ENCODE measurements at places on chromosomes 12 and 14.

DNA sequence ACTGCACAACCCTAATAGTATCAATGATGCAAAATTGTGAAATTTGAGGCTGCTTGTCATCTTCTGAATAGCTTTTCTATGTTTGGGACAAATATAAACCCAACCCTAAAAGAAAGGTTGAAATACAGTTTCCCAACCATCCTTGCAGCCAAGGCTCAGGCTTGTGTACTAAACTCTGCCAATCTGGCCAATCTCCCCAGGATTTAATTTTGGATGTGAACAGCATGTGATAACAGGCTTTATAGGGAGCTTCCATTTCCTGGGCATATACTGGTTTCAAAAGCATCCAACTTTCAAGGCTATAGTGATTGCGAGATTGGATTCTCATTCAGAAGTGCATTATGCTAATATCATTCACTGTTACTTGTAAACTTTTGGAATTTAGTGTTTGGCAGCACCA, 55.7 kb upstream of the MUCL1 start:
- no peak for DNase-seq

GRCh38 chr14:44756554-44756953, 205.2 kb downstream of the KLHL28 start:
- DNase-seq = no peak

GRCh38 chr12:87467936-87468335, 561.3 kb downstream of the C12orf50 start:
- no peak for DNase-seq

- DNase-seq = no peak
These were observed 526 bp downstream of the MLXIP start for GRCh38 chr12:122079033-122079531.

DNA sequence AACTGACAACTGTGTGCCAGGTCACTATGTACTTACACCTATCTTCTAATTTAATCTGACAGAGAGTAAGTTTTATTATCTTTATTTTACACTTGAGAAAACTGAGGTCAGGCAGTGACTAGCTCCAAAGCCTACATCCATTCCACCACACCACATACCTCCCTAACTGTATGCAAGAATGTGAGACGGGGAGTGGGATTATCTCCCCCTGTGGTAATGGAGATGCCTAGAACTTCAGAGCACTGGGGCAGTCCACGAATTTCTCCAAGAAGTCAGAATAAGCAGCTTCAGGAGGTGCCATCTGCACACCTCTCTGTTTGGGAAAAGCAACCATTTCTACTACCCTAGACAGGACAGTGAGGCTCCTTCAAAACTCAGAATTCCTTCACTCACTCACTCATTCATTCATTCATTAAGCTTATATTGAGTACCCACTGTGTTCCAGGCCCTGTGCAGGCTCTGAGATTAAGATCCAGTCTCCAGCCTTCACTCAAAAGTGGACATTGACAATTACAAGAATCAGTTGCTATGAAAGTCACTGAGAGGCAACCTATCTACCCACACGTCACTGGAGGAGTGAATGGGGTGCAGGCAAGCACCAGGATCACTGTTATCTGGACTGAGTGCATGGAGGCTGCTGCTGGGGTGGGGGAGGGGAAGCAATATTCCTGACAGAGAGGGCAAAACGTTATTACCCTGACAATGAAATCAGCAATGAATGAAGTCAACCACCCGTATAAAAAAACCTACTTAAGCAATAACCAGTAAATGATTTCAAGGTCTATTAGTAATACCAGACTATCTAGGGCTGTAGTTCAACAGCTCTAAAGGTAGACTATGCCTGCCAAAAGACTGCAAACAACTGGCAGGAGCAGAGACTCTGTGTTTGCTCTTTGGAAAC, 18.0 kb downstream of the SLC7A7 start:
- DNase-seq = no peak

DNA sequence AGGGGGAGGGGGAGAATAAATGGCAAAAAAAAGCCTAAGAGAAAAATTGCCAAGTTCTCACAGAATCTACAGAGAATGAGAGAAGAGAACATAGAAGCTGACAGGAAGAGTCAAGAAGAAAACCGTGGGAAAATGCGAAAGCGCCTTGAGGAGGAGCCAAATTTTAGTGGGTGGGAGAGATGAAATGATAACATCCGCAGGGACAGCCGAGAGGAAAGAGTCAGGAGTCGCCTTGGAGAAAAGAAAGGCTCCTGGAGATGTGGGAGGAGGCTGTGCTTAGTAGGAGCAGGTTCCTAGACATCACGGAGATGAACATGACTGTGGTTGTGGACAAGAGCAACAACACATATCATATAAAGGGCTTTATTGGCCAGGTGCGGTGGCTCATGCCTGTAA, 49.4 kb downstream of the PHLDA1 start:
- no peak for DNase-seq

DNA sequence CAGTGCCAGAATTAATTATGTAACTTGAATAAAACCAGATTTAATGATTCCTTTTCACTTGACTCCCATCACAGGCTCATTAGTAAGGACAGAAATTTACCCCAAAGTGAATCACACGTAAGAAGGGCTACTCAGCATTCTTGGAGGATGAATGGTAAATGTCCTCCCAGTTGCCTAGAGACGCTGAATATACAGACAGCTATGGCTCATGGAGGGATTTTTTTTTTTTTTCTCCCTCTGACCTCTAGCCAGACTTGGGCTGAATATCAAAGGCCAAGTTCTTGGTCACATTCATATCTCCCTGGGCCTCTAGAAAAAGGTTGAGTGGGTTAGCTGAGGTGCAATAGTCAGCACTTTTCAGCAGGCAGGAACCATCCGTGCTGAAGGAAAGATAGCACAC, 77.5 kb downstream of the PHLDA1 start:
- DNase-seq = no peak

DNA sequence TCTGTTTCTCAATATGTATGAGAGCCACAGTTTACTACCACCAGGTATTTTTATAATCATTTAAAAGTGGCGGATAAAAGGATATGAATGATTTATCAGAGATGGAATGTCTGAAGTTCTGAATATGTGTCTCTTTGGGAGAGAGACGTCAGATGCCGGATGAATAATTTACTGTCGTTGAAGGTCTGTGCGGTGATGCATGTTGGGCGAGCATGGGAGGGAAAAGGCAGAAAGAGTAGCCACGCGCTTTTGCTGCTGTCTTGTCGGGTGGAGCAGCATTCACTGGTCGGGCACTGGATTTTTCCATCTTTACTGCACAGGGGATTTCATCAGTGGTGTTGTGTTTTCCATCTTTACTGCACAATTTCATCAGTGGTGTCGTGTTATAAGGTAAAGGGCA, 65.6 kb downstream of the SYNE2 start:
- no peak for DNase-seq

DNA sequence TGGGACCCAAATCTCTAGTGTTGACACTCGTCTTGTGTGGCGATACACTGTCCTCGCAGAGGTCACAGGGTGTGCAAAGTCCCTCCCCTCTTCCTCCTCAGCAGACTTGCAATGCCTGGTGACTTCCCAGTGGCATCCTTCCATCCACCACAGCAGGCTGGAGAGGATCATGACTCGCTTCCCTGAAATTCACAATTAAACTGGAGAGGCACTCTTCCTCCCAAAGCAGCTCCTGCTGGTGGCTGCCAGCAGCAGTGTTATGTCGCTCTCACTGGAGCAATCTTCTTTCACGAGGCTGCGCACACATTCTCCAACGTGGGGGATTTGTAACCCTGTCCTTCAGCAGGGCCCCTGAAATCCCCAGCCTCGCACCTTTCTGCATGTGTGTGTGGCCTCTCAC, 145.2 kb upstream of the TMCC3 start:
- DNase-seq = no peak

DNA sequence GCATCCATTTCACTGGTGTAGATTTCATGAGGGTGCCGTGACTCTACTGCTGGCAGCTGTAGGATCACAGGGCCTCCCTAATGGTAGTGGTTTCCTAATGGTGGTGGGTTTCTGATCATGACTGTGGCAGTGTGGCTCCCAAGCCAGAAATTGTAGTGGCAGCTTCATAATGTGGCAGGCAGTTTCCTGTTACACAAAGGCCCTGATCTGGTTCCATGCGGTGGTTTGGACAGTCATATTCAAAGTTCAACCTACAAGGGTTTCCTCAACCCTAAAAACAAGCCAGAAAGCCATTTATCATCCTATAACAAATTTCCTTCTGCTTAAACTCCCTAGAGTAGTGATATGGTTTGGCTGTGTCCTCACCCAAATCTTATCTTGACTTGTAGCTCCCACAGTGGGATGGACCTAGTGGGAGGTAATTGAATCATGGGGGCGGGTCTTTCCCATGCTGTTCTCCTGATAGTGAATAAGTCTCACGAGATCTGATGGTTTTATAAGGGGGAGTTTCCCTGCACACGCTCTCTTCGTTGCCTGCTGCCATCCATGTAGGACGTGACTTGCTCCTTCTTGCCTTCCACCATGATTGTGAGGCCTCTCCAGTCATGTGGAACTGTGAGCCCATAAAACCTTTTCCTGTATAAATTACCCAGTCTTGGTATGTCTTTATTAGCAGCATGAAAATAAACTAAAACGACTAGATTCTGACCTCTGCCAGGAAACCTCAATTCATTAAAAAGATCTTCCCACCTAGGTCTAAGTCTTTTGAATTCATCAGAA, 257.1 kb downstream of the EFCAB11 start:
- no peak for DNase-seq

DNA sequence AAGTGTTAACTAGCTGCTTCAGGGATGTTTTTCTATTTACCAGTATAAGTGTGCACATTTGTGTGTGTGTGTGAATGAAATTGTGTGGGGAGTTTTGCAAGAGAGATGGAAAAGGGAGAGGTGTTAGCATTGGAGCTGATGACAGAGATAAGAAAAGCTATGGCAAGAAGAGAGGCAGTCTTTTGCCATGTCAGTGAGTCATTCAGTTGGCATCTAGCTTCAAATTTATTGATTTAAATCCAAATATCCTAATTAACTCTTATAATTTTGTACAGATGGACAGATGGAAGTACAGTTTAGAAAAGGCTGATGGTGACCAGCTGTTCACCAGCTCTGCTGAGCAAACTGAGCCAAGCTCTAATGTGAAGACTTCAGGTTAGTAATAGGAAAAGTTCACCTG, 3.3 kb upstream of the BHLHE41 start:
- DNase-seq = no peak

DNA sequence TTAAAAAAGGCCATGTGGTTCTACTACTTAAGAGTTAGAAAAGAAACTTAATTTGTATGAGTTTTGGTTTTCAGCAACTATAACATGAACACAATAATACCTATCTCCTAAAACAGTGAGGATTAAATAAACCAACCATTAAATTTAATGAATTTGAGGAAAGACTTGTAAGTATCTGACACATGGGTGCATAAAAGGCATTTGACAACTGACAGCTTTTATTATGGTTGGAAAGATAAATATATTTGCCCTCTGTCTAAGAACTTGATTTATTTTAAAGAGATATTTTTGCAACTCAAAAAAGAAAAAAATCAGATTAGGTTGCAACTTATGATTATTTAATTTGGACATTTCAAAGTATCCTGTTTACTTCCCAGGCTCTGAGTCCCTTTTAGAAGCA, 217.9 kb upstream of the EEA1 start:
- no peak for DNase-seq

DNA sequence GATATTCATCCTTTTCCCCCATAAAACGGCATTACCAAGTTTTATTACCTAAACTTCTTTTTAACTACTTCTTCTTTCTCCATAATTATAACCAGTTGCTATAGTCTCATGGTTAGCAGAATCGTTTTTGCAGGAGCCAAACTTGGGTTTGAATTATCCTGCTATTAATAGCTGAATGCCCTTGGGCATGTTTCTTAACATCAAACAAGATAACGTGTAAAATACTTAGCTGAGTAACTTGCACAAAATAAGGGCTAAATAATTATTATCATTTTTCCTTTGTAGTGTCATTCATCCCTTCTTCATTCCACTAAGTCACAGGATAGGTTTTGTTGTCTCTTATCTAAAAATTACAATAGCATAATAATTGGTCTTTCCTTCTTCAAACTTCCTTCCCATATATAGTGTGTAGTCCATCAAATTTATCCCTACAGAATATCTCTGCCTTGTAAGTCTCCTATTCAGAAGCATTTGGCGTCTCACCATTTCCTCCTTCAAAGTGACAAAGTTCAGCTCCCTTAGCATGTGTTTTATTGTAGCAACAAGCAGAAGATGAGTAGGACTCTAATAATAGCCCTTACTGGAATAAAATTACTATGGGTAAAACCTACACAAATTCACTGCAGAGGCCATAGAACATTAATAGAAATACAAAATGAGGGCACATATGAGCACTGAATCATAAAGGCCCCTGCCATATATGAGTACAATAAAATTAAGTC, 63.8 kb downstream of the FAR2 start:
- DNase-seq = no peak

- DNase-seq = no peak
These were observed 10.4 kb downstream of the NYNRIN start for GRCh38 chr14:24409192-24409591.

DNA sequence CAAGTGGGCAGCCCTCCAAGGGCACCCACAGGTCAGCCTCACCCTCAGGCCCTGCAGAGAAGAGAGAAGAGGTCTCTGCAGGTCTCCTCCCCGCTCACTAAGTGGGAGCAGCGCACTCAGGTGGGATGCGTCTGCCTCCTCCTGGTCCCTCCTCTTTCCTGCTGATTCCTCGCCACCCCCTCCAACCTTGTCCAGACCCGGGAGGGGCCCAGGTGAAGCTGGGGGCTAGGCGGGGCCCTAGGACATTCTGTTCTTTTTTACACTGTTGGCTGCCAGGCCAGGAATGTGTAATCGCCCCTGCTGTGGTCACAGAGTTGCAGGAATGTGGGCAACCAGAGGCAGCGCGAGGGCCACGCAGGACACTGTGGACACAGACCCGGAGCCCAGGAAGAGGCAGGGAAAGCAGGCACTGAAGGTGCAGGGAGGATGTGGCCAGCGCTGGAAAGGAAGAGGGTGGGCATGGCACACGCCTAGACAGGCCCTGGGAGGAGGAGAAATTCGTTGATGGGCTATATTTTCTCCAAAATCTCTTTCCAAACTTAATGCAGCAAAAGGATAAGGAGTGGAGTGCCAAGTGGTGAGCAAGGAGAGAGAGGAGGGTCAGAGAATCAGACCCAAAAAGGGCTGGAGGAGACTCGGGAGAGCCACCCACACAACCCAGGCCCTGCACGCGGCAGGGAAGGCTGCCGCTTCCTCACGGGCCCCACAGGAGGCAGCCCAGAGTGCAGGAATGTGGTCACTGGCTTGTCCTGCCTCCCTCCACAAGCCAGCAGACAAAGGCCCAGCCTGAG, 911 bp upstream of the SCNN1A start:
- DNase-seq = no peak

GRCh38 chr12:52531566-52532300, 11.5 kb upstream of the KRT5 start:
- DNase-seq = no peak

- DNase-seq = no peak
These were observed 35.3 kb downstream of the SDR9C7 start for GRCh38 chr12:56898938-56899337.

- DNase-seq = no peak
These were observed 250.1 kb upstream of the PRKD1 start for GRCh38 chr14:30177781-30178180.

- no peak for DNase-seq
These were observed 402.9 kb downstream of the ZFP36L1 start for GRCh38 chr14:68389943-68390342.

DNA sequence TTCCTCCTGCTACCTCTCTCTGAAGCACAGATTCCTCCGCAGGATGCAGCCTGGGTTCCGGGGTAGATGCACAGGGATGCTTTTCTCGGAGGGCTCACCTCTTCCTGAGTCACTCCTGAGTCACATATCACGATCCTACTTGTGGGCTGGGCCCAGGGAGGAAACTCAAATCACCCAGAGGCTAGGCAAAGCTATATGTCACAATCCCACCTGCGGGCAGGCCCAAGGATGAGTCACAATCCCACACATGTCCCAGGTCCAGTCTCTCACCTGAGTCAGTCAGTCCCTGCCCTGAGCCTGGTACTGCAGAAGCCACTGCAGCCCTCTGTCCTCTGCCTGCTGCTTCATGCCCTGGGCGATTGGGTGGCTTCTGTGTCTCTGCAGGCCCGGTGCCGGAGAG, 149.0 kb upstream of the GSC start:
- no peak for DNase-seq
